Upper lobe of left lung (tissue), 6 donors: ENCODE measurements at places on chromosomes 6 and 20. TPM values are rescaled to one million over a fixed set of nuclear protein-coding genes. Genes with fewer than 3 reads are reported as not detected.

The ZNF165 gene
- total RNA-seq, result 4.2 TPM

The SCRT2 gene
- not detected for total RNA-seq

The ZSCAN23 gene
- total RNA-seq, result 0.91 TPM

The UNC93A gene
- total RNA-seq, result not detected

The IYD gene
- 3.0 TPM for total RNA-seq

The PPP1R14C gene
- 34.5 TPM for total RNA-seq

The TMEM244 gene
- not detected for total RNA-seq

The KHDC1L gene
- not detected for total RNA-seq

The LIME1 gene
- 13.6 TPM for total RNA-seq

The DPPA5 gene
- total RNA-seq, result not detected

The KCNB1 gene
- 2.2 TPM for total RNA-seq

The TAF11 gene
- total RNA-seq, result 15.4 TPM

The SHLD1 gene
- 3.1 TPM for total RNA-seq

The BACH2 gene
- total RNA-seq, result 3.1 TPM

The PDYN gene
- not detected for total RNA-seq

The SNAP25 gene
- total RNA-seq, result not detected

The BMP6 gene
- total RNA-seq, result 12.1 TPM

The VGLL2 gene
- not detected for total RNA-seq

The SIRPD gene
- 0.69 TPM for total RNA-seq

The KAT14 gene
- 12.3 TPM for total RNA-seq

The ZBTB46 gene
- 11.6 TPM for total RNA-seq

The SLC26A8 gene
- total RNA-seq, result 0.91 TPM

The ABRACL gene
- total RNA-seq, result 24.8 TPM

The C20orf202 gene
- total RNA-seq, result not detected

The BCAS1 gene
- 0.74 TPM for total RNA-seq

The CDSN gene
- total RNA-seq, result not detected

The ADGRB3 gene
- total RNA-seq, result 1.1 TPM

The MATN4 gene
- not detected for total RNA-seq

The ENPP5 gene
- 21.0 TPM for total RNA-seq

The LY6G6F gene
- total RNA-seq, result 2.4 TPM

The PDE7B gene
- total RNA-seq, result 1.2 TPM

The SLX4IP gene
- total RNA-seq, result 6.0 TPM
